ENCODE measurements at places on chromosomes 4 and X.
A peak's percentile ranks its signal among the peaks of the same experiment; 100 is the strongest.

DNA sequence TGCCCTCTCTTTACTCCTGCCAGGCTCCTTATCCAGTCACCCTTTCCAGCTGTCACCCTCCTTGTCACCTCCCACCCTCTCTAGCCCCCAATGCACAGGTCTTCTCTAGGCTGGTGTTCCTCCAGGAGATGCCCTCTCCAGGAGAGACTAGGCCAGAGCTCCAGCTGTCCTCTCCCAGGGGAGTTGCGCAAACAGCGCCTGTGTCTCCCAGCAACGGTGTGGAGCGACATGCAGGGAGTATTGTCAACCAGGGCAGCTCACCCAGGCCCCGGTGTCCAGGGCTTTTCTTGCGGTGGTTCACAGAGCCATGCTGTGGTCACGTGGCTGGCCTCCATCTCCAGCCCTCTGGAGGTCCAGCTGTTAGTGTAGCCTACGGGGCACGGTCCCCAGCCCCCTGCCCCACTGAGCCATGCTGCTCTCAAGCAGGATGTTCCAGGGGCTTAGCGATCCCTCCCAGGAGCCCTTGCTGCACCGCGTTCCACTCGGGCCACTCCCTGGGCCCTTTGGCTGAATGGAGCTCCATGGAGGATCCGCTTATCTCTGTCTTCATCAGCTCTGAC, 34.8 kb downstream of the CCNQ start:
- no peak for DNase-seq

- DNase-seq: peak; percentile 3
Measured at GRCh38 chr4:171378323-171378722, 434.9 kb upstream of the GALNTL6 start.

DNA sequence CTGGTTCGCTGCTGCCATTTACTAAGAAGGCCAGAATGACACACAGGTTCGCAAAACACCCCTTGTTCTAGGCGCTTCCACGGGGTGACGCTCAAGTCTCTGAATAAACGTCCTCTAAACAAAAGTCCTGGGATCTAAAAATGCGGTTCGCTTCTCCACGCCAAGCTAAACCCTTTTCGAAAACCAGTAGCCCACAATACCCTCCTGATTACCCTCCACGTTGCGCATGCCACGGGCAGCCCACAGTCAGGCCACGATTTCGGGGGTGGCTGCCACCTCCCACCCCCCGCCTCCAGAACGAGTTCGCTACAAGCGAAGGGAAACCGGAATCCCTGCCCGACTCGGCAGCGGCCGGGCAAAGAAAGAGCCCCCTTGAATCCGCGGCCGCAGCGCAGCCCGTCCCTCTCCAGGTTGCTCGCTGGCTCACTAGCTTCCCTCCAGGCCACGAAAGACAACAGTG, 423 bp downstream of the RPL39 start:
- DNase-seq: peak; percentile 31

- DNase-seq: peak; percentile 42
Measured at GRCh38 chr4:111066887-111067286, 444.0 kb upstream of the PITX2 start.

DNA sequence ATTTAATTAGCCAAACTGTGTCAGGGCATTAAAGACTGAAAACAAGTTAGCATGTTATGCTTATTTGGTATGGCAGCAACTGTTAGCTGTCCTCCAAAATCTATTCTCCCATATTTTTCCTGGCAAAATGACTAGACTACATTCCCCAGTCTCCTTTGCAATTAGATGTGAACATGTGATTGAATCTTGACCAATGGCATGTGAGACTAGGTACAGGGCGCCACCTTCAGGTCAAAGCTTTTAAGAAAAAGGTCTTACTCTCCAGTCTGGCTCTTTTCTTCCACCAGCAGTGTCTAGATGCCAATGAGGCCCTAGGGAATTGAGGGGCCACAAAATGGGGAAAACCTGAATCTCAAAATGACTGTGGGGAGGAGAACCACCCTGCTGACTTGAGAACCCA, 408.2 kb downstream of the SMARCA1 start:
- DNase-seq: no peak

GRCh38 chrX:68835104-68835442, 6.3 kb downstream of the EFNB1 start:
- DNase-seq: no peak

GRCh38 chr4:39970671-39971640, 6.8 kb downstream of the PDS5A start:
- no peak for DNase-seq

GRCh38 chr4:169861593-169861992, 103.8 kb upstream of the HPF1 start:
- DNase-seq: no peak

DNA sequence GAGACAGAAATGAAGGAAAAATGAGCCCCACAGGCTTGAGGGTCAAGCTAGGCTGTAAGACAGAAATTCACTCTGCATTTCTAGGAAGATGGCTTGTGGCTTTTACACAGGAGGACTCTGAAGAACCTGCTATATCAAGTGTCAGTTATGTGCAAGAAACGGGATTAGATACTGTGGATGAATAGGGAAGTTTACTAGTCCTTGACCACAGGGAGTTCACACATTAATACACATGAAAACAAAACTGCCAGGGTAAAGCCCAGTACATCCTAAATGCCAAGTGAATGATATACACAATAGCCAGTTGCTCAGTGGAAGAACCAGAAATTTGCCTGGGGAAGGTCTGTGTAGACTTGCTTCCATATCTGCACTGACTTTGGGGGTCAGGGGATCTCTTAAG, 53.5 kb downstream of the TMEM131L start:
- no peak for DNase-seq

GRCh38 chrX:134658002-134658759, at the start of gene PLAC1:
TSS of gene PLAC1 (minus strand) at chrX:134658471. CDS start at chrX:134566682, 91,789 bp downstream.
- no peak for DNase-seq

GRCh38 chrX:23732704-23733103, 10.4 kb downstream of the ACOT9 start:
- no peak for DNase-seq

- DNase-seq: no peak
Measured at GRCh38 chr4:140084385-140084784, 69.6 kb downstream of the MAML3 start.

DNA sequence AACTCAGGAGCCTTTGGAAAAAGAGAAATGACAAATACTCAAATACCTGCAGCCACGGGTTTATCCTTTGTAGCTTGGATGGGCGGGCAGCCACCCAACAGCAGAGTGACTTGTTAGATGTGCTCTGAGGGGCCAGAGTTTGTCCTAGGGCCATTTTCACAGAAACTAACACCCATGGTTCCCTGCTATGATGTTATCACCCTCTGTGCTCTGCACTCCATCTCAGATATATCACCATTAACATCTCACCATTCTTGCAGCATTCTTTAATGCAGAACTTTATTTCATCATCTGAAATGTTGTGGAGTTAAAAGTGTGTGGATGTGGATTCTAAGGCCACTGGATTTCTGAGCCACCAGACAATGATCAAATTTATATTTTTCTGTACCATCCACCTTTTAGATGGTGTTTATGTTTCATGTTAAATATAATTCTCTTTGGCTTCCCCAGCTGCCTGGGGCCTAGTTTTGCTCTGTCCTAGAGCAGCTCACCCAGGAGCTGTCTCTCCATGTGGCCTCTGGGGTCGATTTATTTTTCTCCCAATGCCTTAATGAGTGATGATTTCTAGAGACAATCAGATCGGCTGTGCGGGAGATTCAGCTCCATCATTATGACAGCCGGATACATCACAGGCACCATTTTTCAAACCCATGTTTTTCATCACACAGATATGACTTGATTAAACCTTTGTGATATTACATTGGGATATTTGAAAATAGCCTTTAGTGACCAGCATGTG, 380.8 kb downstream of the BCOR start:
- DNase-seq: no peak

DNA sequence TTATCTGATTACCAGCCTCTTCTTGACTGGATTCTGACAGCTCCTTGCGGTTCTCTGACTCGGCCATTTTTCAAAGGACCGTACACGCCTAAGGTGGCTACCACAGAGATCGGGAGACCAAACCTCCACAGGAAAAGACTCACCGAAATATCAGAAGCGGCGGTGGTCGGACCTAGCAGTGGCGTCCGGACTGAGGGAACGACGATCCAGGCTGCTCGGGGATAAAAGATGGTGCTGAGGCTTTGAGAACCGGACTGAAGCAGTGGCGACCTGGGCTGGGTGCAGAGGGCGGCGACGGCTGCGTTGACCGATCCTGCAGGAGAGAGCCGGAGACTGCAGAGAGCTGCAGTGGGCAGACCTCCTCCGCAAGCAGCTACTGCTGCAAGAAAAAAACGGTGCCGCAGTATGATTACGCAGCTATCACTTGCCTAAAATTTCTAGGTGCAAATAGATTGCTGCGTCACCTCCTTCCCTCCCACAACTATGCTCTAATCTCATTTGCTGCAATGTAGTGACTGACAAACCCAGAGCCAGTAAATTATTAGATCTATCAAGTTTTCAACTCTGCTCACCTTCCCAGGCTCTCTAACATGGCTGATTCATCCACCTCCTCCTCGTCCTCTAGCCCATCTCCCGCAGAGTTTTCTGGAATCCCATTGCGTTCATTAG, at the start of gene NAP1L2:
NAP1L2 (minus strand) TSS at position 426 of the 669 bp plus-strand sequence; CDS start at position 67, 359 bp downstream.
- peak; percentile 5 for DNase-seq
